ENCODE measurements at places on chromosomes 13 and 19.

- no peaks in the 10 kb centered on the region for H3K4me1 ChIP-seq
- H3K36me3 ChIP-seq = no peaks in the 10 kb centered on the region
- no peak overlapping the region for H3K27ac ChIP-seq
Measured at GRCh38 chr13:20428666-20429644, 96.7 kb downstream of the CRYL1 start.

DNA sequence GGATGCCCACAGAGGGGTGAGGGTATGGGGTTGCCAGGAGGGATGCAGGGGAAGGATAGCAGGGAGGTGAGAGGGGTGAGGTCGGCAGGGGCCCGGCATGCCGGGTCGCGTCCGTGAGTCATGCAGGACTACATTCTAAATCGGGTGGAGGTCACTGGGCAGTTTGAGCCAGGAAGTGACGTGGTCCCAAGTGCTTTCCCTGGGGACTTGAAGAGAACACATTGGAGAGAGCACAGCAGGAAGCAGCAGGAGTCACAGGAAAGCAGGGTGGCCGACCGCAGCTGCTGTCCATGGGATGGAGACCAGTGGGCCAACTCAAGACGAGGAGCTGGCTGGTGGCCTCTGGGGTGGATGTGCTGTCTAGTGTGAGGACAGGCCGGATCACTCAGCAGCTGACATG, 92.0 kb upstream of the WASF3 start:
- H3K27me3 ChIP-seq = no peaks in the 10 kb centered on the region
- no peak overlapping the region for H3K4me3 ChIP-seq
- H3K4me1 ChIP-seq = no peaks in the 10 kb centered on the region
- DNase-seq = no peak
- H3K36me3 ChIP-seq = no peaks in the 10 kb centered on the region

GRCh38 chr19:32199501-32200040, 145.8 kb upstream of the ZNF507 start:
- no peaks in the 10 kb centered on the region for H3K27me3 ChIP-seq
- H3K27ac ChIP-seq = no peak overlapping the region
- no peaks in the 10 kb centered on the region for H3K36me3 ChIP-seq
- H3K4me3 ChIP-seq = no peak overlapping the region
- DNase-seq = no peak
- H3K4me1 ChIP-seq = no peaks in the 10 kb centered on the region

- H3K36me3 ChIP-seq = no peaks in the 10 kb centered on the region
- no peaks in the 10 kb centered on the region for H3K27me3 ChIP-seq
- DNase-seq = no peak
- H3K4me3 ChIP-seq = no peak overlapping the region
- no peaks in the 10 kb centered on the region for H3K4me1 ChIP-seq
- H3K27ac ChIP-seq = no peak overlapping the region
Measured at GRCh38 chr19:48853483-48853882, 14.9 kb downstream of the PLEKHA4 start.

DNA sequence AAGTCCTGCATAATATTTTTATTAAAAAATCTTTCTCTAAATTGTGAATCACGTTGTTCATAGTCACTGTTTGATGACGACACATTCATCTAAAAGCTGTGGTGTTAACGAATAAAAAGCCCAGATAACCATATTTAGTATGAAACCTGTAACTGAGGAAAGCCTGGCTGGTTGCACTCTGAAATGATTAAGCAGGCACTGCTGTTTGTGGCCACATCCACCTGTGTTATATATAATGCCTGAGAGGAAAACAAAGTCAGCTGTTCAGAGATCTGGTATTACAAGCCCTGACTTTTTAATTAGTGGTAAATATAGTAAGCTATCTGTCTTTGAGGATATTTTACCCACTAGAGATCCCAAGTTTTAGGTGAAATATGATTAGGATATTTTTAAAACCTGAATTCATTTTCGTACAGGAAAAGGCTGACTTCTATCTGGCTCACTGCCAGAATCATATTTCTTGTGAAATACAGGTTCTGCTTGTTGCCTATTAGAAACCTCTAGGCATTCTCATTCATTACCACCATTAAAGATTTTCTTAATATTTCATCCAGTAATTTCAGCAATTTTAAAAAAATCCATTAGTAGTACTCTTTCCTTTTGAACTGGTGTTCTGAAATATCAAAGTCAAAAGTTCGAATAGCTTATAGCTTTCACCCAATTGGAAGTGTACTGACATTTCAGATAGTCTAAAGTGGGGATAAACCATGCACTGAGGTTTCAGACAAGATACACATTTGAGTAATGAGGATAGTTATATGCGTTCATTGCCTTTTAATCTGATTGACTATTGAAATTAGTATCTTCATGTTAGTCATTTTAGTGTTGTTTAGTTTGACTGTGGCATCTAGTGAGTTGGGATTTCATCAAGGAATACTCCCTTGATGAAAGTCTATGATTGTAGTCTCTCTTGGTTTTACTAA, 79.7 kb downstream of the LMO7 start:
- H3K27ac ChIP-seq = no peak overlapping the region
- DNase-seq = no peak
- H3K4me1 ChIP-seq = no peaks in the 10 kb centered on the region
- H3K36me3 ChIP-seq = no peaks in the 10 kb centered on the region

DNA sequence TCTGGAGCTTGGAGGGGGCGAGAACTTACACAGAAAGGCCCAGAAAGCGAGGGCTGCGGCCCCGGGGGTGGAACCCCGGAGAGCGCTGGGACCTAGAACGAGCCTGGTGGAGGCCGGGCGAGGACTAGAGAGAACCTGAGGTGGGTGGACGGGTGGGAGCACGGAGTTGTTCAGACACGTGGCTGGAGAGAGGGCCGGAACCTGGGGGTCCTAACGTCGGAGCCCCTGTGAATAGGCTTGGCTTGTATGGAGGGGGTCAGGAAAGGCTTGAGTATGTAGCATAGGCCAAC, 383 bp downstream of the ZNF581 start:
- H3K27ac ChIP-seq = peak overlapping the region; percentile 72
- peaks cover 37% of the 10 kb centered on the region for H3K4me1 ChIP-seq
- DNase-seq = no peak
- peaks cover 4% of the 10 kb centered on the region for H3K36me3 ChIP-seq
- peak overlapping the region; percentile 71 for H3K4me3 ChIP-seq

GRCh38 chr19:56810260-56810659, 30.3 kb downstream of the PEG3 start:
- no peak for DNase-seq
- H3K4me1 ChIP-seq = no peaks in the 10 kb centered on the region
- no peak overlapping the region for H3K27ac ChIP-seq
- no peaks in the 10 kb centered on the region for H3K36me3 ChIP-seq

DNA sequence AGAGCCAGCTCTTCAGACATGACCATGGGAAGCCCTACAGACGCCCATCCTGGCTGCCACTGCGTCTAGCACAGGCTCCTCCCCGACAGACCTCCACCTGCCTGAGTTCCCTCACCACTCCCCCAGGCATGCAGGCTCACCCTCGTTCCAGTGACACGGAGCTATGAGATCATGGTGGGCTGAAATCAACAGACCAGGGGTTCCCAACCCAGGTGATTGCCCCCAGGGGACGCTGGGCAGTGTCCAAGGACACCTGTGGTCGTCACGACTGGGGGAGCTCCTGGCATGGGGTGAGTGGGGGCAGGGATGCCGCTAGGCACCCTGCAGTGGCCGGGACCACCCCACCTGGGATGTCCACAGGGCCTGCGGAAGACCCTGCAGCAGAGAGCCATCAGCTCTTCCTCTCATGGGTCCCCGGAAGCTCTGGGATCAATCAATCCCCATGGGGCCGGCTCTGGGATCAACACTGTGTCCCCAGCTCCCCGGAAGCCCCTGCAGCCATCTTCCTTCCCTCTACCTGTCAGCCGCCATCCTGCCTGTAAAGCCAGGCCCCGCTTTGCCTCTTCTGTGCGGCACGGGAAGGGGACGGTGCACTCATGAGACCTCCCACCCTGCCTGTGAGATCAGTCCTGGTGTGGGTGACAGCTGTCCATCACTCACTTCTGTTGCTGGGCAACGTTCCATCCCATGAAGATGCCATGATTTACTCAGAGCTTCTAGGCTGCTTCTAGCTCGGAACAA, 12.8 kb upstream of the MADCAM1 start:
- no peak for DNase-seq
- H3K4me3 ChIP-seq = no peak overlapping the region
- no peaks in the 10 kb centered on the region for H3K36me3 ChIP-seq
- no peak overlapping the region for H3K27ac ChIP-seq

DNA sequence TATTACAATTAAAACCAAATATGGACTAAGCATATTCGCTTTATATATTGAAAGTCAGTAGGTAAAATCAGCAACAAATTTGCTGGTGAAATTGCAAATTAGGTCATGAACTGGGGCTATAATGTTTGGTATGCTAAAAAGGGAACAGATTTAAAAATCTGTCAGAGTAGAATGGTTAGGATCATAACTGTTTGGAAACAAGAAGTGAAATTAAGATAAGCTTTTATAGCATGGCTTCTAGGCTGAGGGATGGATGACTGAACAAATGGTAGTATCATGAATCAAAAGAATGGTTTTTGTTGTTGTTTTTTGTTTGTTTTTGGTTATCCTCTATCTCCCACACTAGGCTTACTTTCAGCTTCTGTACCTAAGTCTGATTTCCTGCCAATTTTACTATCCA, 1090.4 kb downstream of the PCDH9 start:
- no peaks in the 10 kb centered on the region for H3K4me1 ChIP-seq
- no peaks in the 10 kb centered on the region for H3K36me3 ChIP-seq
- H3K4me3 ChIP-seq = no peak overlapping the region
- no peak overlapping the region for H3K27ac ChIP-seq
- DNase-seq = no peak
- H3K27me3 ChIP-seq = no peaks in the 10 kb centered on the region

GRCh38 chr13:51974482-51974881, 36.8 kb downstream of the ATP7B start:
- H3K4me3 ChIP-seq = no peak overlapping the region
- H3K27me3 ChIP-seq = no peaks in the 10 kb centered on the region
- H3K36me3 ChIP-seq = no peaks in the 10 kb centered on the region
- peaks cover 7% of the 10 kb centered on the region for H3K4me1 ChIP-seq
- no peak overlapping the region for H3K27ac ChIP-seq

- no peaks in the 10 kb centered on the region for H3K4me1 ChIP-seq
- no peak overlapping the region for H3K27ac ChIP-seq
- H3K4me3 ChIP-seq = no peak overlapping the region
- no peaks in the 10 kb centered on the region for H3K27me3 ChIP-seq
Measured at GRCh38 chr13:45773236-45773635, 71.1 kb downstream of the CBY2 start.

DNA sequence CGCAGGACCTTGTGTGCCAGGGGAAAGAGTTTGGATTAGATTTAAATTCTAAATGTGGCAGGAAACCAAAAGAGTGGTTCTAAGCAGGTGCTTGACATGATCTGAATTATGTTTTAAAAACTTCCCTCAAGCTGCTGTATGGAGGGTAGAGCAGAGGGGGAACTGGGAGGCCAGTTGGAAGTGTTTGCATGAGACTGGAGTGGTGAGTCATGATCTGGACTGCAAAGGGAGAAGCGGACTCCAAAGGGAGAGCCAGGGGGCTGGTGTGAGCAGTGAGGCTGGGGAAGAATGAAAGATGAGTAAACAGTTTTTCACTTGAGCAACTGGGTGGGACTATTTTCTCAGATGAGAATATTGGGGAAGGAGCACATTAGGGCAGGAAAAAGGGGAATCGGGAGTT, 206.1 kb downstream of the DNAJC15 start:
- H3K27ac ChIP-seq = no peak overlapping the region
- H3K36me3 ChIP-seq = no peaks in the 10 kb centered on the region
- H3K27me3 ChIP-seq = no peaks in the 10 kb centered on the region
- DNase-seq = no peak
- no peak overlapping the region for H3K4me3 ChIP-seq

DNA sequence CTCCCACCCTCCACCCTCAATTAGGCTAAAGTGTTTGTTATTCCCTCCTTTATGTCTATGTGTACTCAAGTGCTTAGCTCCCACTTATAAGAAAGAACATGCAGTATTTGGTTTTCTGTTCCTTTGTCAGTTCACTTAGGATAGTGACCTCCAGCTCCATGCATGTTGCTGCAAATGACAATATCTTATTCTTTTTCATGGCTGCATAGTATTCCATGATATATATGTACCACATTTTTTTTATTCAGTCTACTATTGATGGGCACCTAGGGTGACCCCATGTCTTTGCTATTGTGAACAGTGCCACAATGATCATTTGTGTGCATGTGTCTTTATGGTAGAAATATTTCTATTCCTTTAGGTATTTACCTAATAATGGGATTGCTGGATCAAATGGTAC, 114.3 kb downstream of the DLEU7 start:
- no peaks in the 10 kb centered on the region for H3K36me3 ChIP-seq
- H3K4me3 ChIP-seq = no peak overlapping the region
- DNase-seq = no peak
- H3K4me1 ChIP-seq = no peaks in the 10 kb centered on the region
- H3K27ac ChIP-seq = no peak overlapping the region

DNA sequence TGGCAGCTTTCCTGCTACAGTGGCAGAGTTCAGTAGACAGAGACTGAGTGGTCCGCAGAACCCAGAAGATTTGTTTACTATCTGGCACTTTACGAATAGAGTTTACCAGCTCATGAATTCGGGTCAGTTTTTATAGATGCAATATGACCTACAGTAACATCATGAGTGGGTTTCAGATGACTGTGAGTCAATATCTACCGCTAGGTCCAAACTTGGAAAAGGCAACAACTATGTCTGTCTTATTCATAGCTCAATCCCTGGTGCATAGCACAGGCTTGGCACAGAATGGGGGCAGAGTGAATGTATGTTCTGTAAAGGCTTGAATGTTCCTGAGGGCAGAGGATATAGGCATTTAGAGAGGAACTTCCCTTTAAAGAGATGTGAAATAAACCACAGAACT, 65.2 kb downstream of the RAP2A start:
- no peaks in the 10 kb centered on the region for H3K27me3 ChIP-seq
- no peaks in the 10 kb centered on the region for H3K36me3 ChIP-seq
- DNase-seq = no peak
- H3K4me1 ChIP-seq = no peaks in the 10 kb centered on the region

DNA sequence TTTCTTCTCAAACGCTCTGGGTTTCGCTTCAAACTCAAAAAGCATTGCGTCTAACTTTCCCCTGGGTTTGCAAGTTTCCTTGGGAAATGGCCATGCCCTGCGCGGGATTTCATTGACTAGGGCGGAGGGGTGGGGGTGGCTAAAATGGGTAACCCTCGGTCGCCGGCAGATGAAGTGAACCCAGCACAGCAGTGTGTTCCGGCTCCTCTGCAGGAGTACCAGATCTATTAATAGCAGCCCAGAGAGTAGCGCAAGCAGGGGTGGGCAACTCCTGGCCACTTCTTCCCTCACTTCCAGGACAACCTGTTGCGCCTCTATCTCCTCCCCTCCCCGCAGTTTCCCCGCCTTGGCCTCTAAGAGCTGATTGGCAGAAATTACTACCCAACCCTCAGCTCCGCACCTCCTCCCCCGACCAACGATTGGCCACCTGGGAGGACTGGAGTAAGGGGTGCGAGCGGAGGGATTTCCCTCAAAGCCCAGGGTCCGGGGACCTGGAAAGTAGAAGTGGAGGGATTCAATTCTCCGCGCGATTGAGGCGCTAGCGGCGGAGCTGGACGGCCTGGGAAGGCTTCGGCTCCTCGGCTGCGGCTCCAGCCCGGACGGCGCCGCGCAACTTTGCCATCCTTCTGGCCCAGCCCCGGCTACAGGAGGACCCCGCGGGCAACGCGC, at the start of gene FREM2:
TSS of gene FREM2 (plus strand) at position 501 of the 669 bp plus-strand sequence. CDS start 268 bp downstream, outside the sequence.
- no peaks in the 10 kb centered on the region for H3K27me3 ChIP-seq
- H3K27ac ChIP-seq = no peak within 1 kb of the TSS
- no peaks in the 10 kb centered on the region for H3K36me3 ChIP-seq
- DNase-seq = no peak
- no peaks in the 10 kb centered on the region for H3K4me1 ChIP-seq
- no peak within 1 kb of the TSS for H3K4me3 ChIP-seq

GRCh38 chr13:61913183-61913582, 497.5 kb upstream of the PCDH20 start:
- no peaks in the 10 kb centered on the region for H3K36me3 ChIP-seq
- H3K27me3 ChIP-seq = no peaks in the 10 kb centered on the region
- H3K4me3 ChIP-seq = no peak overlapping the region
- no peak for DNase-seq
- H3K4me1 ChIP-seq = no peaks in the 10 kb centered on the region

Data from CD8-positive, alpha-beta memory T cell (primary cell).